ENCODE measurements at places on chromosomes 5 and 9. TPM values are rescaled to one million over a fixed set of nuclear protein-coding genes. Genes with fewer than 3 reads are reported as not detected.

Gene ACOT12
- polyA plus RNA-seq = not detected

Gene PCDHGA10
- polyA plus RNA-seq = 0.64 TPM

Gene LHX3
- polyA plus RNA-seq = not detected

Gene GRHPR
- polyA plus RNA-seq = 133 TPM

Measured in adrenal gland (tissue), 19 donors.